Mammary epithelial cell (primary cell): ENCODE measurements at places on chromosomes 6 and 20. TPM values are rescaled to one million over a fixed set of nuclear protein-coding genes. Genes with fewer than 3 reads are reported as not detected.

The SMLR1 gene
- total RNA-seq: not detected

The AKAP12 gene
- total RNA-seq: 59.8 and 87.8 TPM in 2 replicates

The SLC26A8 gene
- under 0.01 TPM for total RNA-seq

The HLA-C gene
- total RNA-seq: 256 and 293 TPM in 2 replicates

The C20orf141 gene
- not detected for total RNA-seq

The NKAPL gene
- 1.0 TPM for total RNA-seq

The TGM2 gene
- 252 TPM for total RNA-seq

The MMP24 gene
- 0.08 and 0.12 TPM in 2 replicates for total RNA-seq

The PRSS16 gene
- total RNA-seq: 10.5 and 16.5 TPM in 2 replicates

The CFAP206 gene
- 0.99 TPM in 1 of 2 replicates, not detected in the other for total RNA-seq

The TMEM200A gene
- 3.5 TPM for total RNA-seq

The CYP21A2 gene
- total RNA-seq: 0.17 TPM

The HRH3 gene
- not detected for total RNA-seq

The KCNB1 gene
- not detected in 2 replicates for total RNA-seq

The IL17F gene
- total RNA-seq: not detected in 2 replicates

The PTCHD4 gene
- total RNA-seq: 1.3 and 2.5 TPM in 2 replicates

The RFX6 gene
- not detected for total RNA-seq

The HLA-DPB1 gene
- 9.2 TPM for total RNA-seq

The SAMD5 gene
- 2.9 TPM in 2 replicates for total RNA-seq

The THBS2 gene
- total RNA-seq: 4.3 TPM
